Hematopoietic multipotent progenitor cell treated with erythropoietin and hydrocortisone succinate and interleukin-3 and kit ligand, for 15 days (in vitro differentiated cells): ENCODE measurements at places on chromosomes 4 and X.

DNA sequence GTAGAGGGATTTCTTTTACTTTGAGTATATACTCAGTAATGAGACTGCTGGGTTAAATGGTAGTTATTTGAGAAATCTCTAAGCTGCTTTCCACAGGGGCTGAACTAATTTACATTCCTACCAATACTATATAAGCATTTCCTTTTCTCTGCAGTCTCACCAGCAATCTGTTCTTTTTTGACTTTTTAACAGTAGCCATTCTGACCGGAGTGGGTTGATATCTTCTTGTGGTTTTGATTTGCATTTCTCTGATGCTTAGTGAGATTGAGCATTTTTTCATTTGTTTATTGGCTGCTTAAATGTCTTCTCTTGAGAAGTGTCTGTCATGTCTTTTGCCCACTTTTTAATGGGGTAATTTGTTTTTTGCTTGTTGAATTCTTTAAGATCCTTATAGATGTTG is 43.3 kb downstream of the SPCS3 start:
- no peak for DNase-seq

GRCh38 chrX:103382877-103383276 is 6.5 kb downstream of the BEX3 start:
- no peak for DNase-seq

DNA sequence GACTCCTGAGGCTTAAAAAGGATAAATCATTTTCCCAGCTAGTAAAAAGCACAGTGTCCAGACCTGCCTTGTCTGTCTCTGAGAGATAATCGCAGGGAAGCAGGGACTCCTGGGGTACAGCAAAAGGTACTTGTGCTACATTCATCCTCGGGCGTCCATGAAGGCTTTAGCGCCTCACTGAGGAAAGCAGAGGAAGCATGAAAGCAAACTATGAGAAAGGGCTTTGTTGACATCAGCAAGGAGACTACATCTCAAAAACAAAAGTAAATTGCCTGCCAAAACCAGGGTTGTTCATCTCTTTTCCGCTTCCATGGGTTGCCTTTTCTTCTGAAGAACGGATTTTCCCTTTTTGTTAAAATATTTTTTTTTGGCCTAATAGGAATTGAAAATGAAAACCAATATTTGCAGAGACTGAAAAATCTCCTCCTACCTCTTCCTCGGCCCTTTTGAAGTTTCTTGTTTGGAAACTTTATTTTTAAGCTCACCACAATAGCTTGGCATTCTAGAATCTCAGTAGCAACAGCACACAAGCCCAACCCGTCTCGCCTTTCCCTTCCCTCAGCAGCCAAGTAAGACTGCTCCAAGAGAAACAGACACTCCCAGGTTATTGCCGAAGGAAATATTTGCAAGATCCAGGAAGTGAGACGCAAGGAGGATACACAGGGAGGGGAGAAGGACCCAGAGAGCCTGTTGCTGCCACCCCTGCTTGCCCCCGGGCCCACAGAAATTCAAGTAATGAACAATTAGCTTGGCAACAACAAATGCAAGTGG is 148.3 kb upstream of the DGKK start:
- no peak for DNase-seq

DNA sequence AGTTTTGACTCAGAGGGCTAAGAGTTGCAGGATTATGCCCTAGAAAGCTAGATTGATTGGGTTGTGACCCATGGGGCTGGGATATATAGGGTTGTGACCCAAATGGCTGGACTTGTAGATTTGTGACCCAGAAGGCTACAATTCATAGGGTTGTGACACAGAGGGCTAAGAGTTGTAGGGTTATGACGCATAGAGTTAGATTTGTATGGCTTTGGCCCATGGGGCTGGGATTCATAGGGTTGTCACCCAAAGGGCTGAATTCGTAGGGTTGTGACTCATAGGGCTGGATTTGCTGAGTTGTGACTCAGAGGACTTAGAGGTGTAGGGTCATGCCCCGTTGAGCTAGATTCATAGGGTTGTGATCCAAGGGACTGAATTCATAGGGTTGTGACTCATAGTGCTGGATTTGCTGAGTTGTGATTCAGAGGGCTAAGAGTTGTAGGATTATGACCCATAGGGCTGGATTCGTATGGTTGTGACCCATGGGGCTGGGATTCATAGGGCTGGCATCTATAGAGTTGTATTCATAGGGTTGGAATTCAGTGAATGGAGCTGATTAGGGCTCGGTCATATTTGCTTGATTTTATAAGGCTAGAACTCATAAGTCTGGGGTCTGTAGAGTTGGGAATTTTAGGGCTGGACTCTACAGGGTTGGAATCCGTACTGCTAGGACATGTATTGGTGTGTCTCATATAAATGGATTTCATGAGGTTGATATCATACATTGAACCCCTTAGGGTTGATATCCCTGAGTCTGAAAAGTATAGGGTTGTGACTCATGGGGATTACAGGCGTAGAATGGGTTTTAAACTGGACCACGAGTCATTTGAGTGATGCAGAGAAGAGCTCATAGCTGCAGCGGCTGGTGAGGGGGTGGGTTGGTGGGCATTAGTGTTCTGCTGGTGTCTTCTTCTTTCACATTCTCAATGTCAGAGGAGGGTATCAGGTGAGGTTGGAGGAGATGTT is 125.7 kb downstream of the CRLF2 start:
- DNase-seq, result no peak

GRCh38 chr4:186807808-186808629 is 84.4 kb upstream of the FAT1 start:
- DNase-seq, result no peak

- DNase-seq, result no peak
Observed at GRCh38 chrX:25028726-25029125, 13.0 kb upstream of the ARX start.

GRCh38 chrX:120380699-120381098 is 18.8 kb downstream of the ATP1B4 start:
- DNase-seq, result peak; percentile 1

GRCh38 chr4:111136438-111136837 is 513.6 kb upstream of the PITX2 start:
- DNase-seq, result no peak

GRCh38 chr4:11847167-11847566 is 418.5 kb upstream of the HS3ST1 start:
- DNase-seq, result no peak

GRCh38 chr4:121477480-121477879 is 96.7 kb upstream of the QRFPR start:
- DNase-seq, result no peak

DNA sequence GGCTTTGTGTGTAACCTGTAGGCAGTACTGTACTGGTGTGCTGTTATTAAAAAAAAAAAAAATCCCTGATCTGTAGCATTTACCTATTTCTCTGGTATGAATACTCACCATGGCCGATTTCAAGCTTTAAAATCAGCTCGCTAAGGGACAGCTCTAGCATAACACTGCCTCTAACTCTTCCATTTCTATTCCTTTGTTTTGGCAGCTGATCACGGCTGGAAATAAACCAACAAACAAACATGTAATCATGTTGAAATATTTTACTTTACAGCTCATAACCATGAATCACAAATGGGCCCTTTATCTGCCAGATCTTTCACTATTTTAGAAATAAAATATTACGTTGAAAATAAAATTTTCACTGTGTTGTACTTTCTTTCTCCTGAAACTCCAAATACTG is 60.5 kb upstream of the IL15 start:
- no peak for DNase-seq

DNA sequence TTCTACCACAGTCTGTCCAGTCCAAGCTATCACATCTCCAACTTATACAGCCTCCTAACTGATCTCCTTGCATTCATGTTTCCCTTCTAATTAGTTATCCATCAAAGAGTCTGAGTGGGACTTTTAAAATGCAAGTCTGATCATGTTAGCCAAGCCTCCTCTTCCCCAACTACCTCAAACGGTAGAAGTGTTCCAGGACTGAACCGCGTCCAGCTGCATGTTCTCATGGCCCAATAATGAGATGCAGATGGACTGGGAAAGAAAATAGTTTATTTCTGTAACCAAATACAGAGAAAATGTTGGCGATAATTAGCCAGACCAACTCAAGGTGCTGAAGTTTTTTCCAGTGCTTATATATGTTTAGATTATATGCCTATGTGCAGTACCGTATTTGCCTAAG is 46.6 kb upstream of the PPP1R2C start:
- no peak for DNase-seq

DNA sequence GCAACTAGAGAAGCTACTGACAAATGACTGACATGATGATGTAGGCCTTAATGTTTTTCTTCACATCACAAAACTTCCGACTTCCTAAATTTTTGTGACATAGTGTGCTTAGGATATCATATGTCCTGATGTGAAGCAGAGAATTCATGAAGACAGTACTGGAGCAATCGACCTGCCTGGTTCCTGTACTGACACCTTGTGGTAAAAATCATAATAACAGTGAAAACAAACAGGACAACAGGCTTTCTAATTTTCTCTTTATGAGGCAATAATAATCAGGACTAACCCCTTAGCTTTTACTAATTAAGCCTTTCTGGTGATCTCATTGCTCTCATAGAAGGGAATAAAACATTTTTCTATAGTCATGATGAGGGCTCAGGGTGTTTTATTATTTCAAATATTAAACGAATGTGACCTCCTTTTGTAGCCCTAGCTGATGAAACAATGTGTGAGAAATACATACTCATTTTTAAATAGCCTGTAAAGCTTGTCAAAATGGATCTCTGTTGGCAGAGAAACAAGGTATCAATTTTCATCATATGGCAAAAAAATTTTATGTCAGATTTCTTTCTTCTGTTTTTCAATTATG is 158.4 kb downstream of the TENT5D start:
- DNase-seq, result peak; percentile 3

- no peak for DNase-seq
Observed at GRCh38 chr4:64582492-64582891, 173.2 kb upstream of the TECRL start.

GRCh38 chr4:115315182-115315581 is 201.8 kb upstream of the NDST4 start:
- DNase-seq, result no peak

DNA sequence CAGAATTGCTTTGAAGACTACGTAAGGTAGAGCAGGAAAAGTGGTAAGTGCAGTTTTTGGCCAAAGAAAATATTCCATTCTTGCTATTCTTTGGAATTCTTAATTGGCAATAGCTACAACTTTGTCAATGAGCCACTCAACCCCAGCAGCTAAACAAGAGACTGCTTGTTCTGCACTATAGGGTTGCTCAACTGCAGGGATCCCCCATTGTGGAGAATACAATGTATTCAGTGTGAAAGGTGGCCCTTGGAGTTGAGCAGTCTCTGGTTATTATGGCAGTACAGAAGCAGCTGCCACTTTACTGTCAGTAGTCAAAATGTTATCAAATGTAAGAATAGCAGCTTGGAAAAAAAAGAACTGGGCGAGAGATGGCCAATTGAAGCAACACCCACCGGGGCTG is 808.7 kb downstream of the CENPC start:
- no peak for DNase-seq

- DNase-seq, result peak; percentile 9
Observed at GRCh38 chrX:48533165-48533564, 6.3 kb upstream of the TBC1D25 start.

- DNase-seq, result no peak
Observed at GRCh38 chr4:86250619-86251018, 109.2 kb downstream of the MAPK10 start.

- DNase-seq, result no peak
Observed at GRCh38 chrX:48569958-48570357, 4.3 kb upstream of the RBM3 start.

DNA sequence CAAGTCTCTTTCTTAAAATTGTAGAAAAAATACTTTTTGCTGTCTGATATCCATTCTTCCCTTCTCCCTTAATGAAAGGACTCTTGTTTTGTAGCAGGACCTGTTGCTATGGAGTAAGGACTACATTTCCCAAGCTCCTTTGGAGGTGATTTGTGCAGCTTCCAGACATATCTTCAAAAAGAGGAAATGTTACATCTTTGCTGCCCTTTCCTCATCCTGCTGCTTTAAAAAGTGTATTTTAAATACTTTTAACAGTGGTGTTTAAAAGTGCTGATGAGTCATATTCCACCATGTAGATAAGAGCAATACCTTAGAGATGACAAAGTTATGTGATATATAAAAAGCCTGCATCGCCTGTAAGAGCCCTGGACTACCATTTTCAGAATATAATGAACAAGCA is 98.7 kb downstream of the CFAP299 start:
- no peak for DNase-seq

- no peak for DNase-seq
Observed at GRCh38 chr4:87060957-87061356, 126.1 kb downstream of the AFF1 start.

DNA sequence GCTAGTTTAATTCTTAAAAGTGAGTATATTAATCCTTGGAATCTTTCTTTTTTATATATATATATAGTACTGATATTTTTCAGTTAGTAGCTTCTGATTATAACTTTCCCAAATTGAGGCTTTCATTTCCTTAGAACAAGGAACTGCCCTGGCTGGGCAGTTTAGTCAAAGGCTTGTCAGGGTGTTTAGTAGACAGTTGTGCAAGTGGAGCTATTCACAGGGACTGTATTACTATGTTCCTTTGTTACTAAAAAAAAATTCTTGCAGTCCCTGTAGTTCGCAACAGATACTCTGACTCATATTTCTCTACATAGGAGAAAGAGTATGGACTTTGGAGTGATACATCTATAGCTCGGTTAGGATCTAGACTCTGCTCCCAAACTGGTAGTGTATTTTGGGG is 20.8 kb downstream of the USO1 start:
- no peak for DNase-seq

DNA sequence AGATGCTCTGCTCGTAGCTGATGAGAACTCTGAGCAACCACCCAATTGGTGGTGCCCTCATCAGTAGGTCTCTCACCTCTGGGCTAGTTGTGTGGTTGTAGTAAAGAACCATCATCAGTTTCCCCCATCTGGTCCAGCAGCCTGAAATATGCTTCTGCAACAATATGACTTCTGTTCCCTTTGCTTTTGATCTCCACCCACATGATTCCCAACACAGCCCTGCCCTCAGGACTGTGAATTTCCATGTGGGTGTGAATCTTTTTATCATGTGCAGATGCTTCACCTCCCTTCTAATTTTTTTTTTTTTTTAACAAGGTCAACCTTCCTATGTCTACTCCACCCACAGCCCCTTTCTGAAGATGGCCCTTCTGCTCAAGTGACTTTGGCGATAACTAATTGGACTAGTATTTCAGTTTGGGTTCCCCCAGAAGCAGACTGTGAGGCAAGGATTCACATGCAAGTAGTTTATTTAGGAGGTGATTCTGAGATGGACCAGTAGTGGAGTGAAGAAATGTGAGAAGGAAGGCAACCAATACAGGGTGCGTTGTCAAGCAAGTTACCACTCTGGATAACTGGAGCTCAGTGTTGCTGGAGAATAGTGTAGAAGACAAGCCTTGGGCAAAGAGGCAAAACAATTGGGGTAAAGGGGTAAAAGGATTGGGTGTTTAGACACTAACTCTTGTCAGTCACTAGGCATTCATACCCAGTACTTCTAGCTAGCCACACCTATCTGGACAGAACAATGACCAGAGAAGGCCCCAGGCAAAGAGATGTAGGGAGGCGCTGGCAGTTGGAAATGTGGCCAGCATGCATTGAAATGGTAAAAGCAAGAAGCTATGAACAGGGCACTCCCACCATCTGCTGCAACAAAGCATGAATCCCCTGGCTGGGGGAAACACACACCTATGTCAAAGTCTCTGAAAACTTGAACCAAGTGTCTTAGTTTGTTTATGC is 466.2 kb downstream of the BCOR start:
- no peak for DNase-seq
